Natural killer cell (primary cell): ENCODE measurements at places on chromosomes 11 and 22.

GRCh38 chr11:113278925-113279324 lies 35.5 kb upstream of the TTC12 start:
- no peak for DNase-seq

GRCh38 chr11:46649180-46649738 lies 31.9 kb downstream of the ATG13 start:
- no peak for DNase-seq

DNA sequence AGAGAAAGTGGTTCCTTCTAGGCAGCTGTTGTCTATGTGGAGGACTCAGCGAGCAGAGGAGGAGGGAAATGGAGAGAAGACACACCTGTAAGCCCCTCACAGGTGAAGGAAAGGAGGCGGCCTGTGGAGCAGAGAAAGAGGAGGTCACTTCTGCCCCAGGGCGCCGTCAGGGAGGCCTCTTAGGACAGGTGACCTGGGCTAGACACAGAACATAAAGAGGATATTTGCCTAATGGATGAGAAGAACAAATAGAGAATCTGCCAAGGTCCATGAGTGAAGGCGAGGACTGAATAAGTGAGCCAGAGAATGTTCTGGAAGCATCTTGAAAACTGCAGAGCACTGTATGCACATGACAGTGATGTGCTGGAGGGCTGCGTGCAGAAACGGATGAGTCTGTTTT lies 2.2 kb upstream of the SCUBE1 start:
- DNase-seq = no peak

- no peak for DNase-seq
Observed at GRCh38 chr22:49659924-49660315, 167.8 kb downstream of the BRD1 start.

GRCh38 chr22:39248254-39248653 lies 3.5 kb upstream of the PDGFB start:
- no peak for DNase-seq

GRCh38 chr22:37499027-37499707 lies 13.0 kb upstream of the MFNG start:
- no peak for DNase-seq

- DNase-seq = no peak
Observed at GRCh38 chr22:27456696-27457503, 344.7 kb downstream of the MN1 start.

GRCh38 chr11:77431813-77432212 lies 42.1 kb downstream of the PAK1 start:
- DNase-seq = no peak

DNA sequence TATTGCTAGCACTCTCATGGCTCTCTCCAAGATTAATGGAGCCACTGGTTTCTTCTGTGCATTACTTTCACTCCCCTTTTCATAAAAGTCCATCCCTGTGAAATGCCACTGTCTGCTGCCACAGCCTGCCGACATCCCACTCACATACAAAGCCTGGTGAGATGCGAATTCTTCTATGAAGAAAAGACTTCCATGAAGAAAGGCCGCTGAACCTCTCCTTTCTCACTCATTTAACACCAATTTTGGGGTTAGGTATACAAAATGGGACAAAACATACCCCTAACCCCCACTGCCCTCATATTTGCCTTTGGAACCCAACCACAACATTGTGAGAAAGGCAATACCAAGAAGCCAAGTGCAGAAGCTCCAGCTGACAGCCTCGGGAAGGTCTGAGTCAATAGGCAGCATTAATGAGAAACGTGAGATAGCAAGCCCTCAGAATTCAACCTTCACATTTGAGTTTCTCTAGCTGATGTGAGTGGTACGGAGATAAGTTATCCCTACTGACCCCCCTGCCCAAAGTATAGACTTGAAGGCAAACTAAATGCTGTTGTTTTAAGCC lies 156.4 kb downstream of the ATG16L2 start:
- DNase-seq = no peak

DNA sequence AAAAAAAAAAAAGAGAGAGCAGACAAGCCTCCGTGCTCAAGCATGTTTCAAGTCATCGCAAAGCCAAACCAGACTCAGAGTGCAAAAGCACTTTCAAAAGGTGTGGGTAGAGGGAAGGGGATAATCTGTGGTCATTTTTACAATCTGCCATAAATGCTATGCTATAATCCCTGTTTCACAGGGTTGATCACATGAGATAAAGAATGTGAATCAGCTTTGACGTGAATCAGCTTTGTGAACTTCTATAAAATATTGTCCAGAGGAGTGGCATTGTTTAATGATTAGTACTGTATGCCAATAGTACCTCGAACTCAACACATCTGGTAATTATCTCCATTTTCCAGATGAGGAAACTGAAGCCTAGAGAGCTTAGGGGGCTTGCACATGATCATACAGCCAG lies 20.0 kb upstream of the POLD3 start:
- no peak for DNase-seq

GRCh38 chr11:77055101-77055561 lies 11.6 kb upstream of the CAPN5 start:
- DNase-seq = no peak

DNA sequence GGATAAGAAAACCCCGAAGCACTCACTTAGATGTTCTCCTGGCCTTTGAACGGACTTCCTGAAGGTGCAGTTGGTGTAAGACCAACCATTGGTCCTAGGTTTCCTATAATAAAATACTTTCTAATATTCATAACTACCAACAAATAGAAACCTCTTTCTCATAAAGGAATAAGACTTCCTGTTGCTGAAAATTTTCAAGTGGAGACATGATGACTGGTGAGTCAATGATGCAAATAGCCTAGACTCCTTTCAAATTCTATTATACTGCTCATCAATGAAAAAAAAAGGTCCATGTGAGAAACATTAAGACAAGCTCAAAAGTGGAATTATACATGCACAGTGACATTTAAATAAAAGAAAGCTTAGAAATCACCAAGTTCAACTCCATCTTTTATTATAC lies 862.8 kb downstream of the FAM181B start:
- no peak for DNase-seq

DNA sequence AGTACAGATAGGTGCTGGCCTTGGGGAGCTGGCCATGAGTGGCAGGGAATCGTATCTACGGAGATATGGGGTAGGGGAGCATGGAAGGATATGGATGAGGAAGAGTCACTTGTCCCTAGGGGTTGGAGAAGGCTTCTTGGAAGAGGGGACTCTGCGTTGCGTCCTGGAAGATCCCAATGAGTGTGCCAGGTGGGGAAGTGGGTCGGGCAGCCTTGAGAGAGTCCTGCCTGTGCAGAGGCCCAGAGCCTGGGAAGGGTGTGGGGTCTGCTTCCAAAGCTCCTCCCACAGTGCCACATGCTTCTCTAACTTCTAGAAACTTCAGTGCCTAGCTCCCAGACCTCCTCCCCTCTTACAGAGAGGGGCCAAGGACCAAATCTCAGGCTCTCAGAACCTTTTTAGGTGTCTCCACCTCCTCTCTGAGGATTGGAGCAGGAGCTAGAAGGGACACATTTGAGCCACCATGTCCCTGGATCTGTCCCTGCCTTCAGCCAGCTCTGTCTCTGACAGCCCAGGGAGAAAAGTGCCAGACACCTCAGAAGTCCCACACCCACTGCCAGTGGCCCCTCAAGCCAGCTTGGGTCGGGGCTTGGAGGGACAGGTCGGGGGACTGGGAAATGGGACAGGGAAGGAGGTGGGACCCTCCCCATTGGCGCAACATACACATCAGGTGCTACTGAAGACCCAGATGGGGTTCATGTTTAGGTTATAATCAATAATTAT lies 11.0 kb downstream of the RHBDD3 start:
- DNase-seq = no peak

GRCh38 chr11:117017456-117017855 lies 80.8 kb downstream of the SIK3 start:
- no peak for DNase-seq

DNA sequence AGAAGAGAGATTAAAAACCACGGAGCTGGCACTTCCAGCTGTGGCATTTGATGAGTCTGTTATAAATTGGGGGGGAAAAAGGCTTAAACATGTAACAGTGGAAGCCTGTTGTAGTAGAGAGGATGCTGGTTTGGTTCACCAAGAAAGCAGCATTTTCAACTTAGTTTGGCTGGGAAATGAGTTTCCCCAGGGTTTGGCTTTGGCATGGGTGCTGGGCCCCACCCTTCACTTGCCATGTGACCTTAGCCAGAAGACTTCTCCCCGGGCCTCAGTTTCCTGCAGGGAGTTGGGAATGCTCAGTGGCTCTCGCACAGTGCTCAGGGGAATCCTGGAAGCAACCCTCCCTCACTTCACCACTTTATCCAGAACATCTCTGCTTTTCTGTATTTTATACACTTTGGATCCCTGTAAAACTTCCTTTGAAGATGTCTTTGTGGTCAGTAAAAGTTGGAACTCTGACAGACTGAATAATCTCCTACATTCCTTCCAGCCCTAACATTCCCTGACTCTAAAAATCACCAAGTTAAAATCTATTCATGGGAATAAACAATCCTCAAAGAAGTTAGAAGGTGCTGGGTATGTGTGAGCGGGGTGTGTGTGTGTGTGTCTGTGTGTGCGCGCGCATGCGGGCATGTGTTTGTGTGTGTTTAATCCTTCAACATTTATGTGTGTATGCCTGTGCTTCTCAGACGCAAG lies 166.0 kb downstream of the TENM4 start:
- no peak for DNase-seq

DNA sequence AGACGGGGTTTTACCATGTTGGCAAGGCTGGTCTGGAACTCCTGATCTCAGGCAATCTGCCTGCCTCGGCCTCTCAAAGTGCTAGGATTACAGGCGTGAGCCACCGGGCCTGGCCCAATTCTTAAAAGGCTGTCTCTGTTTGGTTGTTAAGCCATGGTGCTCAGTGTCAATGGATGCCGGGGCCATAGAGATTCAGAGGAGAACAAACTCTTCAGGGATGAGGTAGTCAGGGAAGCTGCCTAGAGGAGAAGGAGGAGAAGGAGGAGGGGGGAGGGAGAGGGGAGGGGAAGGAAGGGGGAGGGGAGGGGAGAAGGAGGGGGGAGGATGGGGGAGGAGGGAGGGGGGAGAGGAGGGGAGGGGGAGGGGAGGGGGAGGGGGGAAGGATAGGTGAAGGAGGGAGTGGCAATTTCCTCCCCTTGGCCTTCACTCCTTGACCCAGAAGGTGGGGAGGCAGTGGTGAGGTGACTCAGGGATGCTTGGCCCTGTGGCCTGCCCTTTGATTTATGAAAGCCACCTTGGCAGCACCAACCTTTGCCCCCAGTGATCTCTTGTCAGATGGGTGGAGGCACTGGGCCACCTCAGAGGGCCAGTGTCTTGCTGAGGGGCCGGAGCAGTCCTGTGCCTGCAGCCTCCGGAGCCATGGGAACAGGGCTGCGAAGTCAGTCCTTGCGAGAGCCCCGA lies at the start of gene C11orf86:
C11orf86 (plus strand) TSS at position 581 of the 681 bp plus-strand sequence; CDS start at position 640, 59 bp downstream.
- no peak for DNase-seq

- DNase-seq = no peak
Observed at GRCh38 chr11:102288725-102289083, 28.6 kb upstream of the BIRC3 start.

DNA sequence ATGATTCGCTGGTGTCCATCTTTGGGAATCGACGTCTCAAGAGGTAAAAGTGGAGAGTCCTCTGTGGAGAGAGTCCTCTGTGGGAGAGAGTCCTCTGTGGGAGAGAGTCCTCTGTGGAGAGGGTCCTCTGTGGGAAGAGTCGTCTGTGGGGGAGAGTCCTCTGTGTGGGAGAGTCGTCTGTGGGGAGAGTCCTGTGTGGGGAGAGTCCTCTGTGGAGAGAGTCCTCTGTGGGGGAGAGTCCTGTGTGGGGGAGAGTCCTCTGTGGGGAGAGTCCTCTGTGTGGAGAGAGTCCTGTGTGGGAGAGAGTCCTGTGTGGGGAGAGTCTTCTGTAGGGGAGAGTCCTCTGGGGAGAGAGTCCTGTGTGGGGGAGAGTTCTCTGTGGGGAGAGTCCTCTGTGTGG lies 3.1 kb downstream of the PRDX5 start:
- no peak for DNase-seq

DNA sequence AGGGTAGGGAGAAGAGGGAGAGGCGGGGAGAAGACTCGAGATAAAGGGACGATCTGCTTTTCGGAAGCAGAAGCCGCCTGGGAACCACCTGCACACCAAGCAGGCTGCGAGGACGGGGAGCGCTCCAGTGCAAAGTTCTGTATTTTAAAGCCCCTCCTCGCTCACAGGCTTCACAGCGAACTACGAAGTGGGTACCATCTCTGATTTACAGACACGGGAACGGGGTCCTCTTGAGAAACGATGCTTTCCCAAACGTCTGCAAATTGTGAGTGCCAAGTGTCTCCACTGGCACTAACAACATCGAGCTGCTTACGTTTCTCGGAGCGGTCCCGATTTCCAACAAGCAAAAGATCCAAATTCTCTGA lies 700 bp upstream of the STX3 start:
- DNase-seq = peak; percentile 58

GRCh38 chr22:29727131-29727523 lies 7.3 kb downstream of the CABP7 start:
- peak; percentile 35 for DNase-seq

DNA sequence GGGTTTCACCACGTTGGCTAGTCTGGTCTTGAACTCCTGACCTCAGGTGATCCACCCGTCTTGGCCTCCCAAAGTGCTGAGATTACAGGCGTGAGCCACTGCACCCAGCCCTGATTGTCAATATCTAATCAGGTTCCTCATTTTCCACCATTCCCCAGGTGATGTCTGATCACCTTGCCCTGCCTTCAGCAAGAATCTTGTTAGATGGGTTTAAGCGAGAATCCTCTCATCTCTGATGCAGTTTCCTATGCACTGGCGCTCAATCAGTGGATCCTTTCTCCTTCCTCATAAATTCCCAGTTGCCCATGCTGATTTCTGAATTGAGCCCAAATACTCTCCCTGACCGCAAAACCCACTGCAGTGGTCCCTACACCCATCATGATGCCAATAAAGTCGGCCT lies 664 bp upstream of the ZC3H7B start:
- DNase-seq = no peak

- peak; percentile 8 for DNase-seq
Observed at GRCh38 chr22:19376971-19377370, 54.6 kb downstream of the HIRA start.

DNA sequence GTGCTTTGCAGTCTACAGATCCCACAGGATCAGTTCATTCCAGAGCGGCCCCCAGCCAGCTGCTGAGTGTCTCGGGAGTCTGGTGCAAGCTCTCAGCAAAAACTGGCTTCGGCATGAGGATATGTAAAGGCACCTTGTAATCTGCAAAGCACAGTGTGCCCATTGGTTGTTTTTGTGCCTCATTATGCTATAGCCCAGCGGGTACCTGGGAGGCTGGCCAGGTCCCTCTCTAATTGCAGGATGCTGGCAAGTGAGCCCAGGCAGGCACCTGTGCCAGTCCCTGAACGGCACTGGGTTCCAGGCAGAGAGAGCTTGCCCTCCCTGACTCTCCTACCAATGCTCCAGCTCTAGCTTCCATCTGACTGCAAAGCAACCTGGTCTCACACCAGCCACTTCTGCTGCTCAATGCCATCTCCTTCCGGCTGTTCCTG lies 128.7 kb downstream of the DSCAML1 start:
- DNase-seq = no peak

DNA sequence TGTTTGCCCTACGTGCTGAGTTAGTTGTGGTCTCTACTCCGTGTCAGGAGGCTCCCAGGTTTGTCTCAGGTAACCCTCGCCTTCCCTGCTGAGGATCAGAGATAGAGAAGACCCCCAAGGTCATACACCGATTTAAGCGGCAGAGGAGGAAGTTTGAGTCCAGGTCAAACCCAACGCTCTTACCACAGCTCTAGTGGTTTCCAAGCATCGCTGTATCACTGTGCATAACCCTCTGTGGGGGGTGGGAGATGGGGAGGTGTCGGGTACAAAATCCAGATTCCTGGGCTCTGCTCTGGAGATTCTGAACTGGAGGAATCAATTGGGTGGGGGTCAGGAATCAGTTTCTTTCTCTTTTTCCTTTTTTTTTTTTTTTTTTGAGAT lies 627 bp downstream of the DNAJC4 start:
- DNase-seq = no peak
